Non-pigmented ciliary epithelial cell (primary cell): ENCODE measurements at places on chromosomes 2 and 18.

GRCh38 chr2:67733517-67733916 is 329.3 kb downstream of the C1D start:
- DNase-seq, result no peak

GRCh38 chr18:46474487-46475389 is 182.3 kb downstream of the LOXHD1 start:
- DNase-seq, result no peak

- no peak for DNase-seq
Measured at GRCh38 chr2:62437785-62438184, 68.2 kb downstream of the TMEM17 start.

- DNase-seq, result no peak
Measured at GRCh38 chr2:134041877-134042276, 212.0 kb upstream of the MGAT5 start.

DNA sequence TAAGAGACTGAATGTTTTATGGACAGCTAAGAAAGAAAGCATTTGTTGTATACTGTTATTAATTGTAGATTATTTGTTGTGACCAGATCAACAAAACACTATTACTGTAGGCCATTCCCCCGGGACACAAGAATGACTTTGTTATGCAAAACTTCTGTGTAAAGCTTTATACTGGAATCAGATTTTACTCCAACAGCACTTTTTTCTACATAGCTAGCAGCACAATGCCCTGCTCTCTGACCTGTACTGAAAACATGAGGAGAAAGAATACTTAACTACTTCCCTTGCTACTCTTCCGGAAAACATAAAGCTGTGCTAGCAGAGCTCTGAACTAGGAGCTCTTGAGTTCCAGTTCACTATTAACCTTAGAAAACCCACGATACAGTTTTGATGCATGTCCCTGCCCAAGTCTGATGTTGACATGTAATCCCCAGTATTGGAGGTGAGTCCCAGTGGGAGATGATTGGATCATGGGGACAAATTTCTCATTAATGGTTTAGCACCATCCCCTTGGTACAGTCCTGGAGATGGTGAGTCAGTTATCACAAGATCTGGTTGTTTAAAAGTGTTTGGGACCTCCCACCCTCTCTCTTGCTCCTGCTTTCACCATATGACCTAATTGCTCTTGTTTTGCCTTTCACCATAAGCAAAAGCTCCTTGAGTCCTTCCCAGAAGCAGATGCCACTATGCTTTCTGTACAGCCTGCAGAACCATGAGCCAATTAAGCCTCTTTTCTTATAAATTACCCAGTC is 601.1 kb upstream of the PIK3C3 start:
- no peak for DNase-seq

DNA sequence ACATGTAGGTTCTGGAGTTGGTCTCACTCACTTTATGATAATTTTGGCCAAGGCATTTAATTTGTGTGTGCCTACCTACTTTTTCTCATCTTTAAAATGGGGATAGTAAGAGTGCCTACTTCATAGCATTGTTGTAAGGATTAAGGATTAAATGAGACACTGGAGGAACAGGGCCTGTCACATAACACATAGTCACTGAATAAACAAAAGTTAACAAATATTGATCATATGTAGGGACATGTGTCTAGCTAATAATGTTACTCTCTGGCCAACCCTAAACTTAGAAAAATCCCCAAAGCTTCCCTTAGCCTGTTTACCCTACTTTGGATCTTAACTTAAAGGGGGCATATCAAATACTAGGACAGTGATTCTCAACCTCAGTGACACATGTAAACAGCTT is 169.9 kb downstream of the MYO1B start:
- no peak for DNase-seq

- DNase-seq, result no peak
Measured at GRCh38 chr2:215722986-215723630, 287.2 kb upstream of the FN1 start.

GRCh38 chr18:5900262-5900661 is 4.9 kb upstream of the TMEM200C start:
- peak; percentile 20 for DNase-seq

DNA sequence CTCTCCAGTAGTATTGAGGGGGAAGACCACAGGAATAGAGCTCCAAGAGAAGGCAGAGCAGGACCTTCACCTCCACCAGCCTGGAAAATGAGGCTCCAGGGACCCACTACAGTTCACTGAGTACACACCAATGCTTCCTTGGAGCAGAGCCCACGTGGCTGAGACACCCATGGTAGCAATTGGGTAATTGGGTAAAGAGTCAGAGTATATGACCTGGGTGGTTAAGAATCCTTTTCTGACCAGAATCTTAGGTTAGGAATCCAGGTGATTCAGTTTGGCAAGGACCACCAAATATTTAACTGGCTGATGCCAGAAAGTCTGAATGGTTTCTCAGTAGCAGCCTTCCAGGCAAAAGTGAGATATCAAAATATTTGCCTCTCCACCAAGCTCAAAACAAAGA is 107.7 kb downstream of the MDH1 start:
- no peak for DNase-seq
